Activated T-helper 1 cell treated with anti-CD3 and anti-CD28 coated beads, Interleukin-2, amount 50 U/mL, for 16 hours (primary cell): ENCODE measurements at places on chromosomes 7 and 10.

DNA sequence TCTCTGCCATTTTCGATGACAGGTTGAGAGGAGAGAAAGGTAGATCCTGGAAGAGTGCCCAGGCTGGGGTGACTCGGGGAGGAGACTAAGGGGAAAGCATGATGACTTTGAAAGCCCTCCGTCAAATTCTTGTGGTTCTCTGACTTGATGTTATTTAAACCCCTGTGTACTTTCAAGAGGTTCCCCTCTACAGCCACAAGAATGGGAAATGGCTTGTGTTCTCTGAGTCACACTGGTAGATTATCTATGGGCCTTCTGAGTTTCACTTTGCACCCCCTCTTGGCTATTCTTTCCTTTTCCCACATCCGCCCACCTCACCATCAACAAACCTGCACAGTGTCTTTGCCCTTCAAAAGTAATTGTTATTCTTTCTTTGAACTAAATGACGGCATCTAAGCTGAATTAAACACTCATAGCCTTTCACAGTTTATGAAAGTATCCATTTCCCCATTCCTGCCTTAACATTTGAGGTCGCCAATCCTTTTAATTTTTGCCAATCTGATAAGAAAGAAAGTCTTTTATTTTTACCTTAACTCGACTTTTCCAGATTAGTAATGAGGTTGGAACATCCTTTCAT, 24.1 kb downstream of the PRF1 start:
- peak; percentile 17 for DNase-seq

DNA sequence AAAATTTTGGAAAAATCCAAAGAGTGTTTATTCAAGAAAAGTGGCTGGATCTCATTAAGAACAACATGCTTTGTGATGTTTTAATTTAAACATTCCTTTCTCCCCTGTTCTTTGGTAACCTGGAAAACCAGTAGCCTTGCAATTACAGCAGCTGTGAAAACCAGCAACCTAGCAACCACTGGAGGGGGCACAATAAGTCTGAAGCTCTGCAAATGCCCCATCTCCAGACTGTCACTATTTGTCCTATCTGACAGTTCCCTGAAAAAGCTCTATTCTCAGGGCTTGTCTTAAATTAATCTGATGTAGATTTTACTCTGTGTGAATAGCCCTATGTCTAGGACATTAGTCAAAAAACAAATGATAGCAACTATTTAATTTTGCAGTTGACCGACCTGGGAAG, 137.6 kb upstream of the THSD7A start:
- DNase-seq = no peak

- no peak for DNase-seq
These were observed 669.2 kb downstream of the PCDH15 start for GRCh38 chr10:54131833-54132232.

GRCh38 chr7:108415084-108415483, 41.2 kb downstream of the NRCAM start:
- DNase-seq = no peak

- DNase-seq = no peak
These were observed 60.5 kb upstream of the MPP7 start for GRCh38 chr10:28363376-28363775.

GRCh38 chr7:22005151-22005550, 59.5 kb upstream of the CDCA7L start:
- DNase-seq = no peak

GRCh38 chr10:49596493-49596809, 13.7 kb upstream of the SLC18A3 start:
- no peak for DNase-seq

DNA sequence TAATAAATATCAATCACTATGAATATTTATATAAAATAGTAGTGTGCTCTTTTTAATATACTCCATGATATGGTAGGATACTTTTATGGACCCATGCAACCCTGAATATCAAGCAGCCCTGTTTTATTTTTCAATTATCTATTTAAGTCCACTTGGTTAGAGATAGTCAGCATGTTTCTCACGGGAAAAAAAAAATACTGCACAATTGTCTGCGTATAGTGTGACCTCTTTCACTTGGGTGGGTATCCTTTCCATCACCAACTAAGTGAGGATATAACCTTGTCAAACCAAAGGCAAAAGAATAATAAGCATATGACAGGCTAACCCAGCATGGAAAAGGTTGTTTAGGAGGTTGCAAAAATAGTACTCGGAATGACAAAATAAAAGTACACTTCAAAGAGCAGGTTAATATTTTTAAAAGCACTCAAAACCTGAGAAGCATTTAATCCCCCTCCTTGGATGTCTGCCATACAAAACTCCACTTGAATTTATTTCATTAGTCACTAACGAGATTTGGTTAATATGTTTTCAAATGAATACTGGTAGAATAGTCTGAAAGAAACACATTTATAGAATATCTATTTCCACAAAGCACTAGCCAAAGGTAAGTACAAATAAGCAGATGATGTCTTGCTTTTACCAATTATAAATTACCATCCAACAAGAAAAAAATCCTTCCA, 76.5 kb downstream of the IMMP2L start:
- DNase-seq = no peak

- no peak for DNase-seq
These were observed 2.0 kb downstream of the WDR91 start for GRCh38 chr7:135209225-135209834.

DNA sequence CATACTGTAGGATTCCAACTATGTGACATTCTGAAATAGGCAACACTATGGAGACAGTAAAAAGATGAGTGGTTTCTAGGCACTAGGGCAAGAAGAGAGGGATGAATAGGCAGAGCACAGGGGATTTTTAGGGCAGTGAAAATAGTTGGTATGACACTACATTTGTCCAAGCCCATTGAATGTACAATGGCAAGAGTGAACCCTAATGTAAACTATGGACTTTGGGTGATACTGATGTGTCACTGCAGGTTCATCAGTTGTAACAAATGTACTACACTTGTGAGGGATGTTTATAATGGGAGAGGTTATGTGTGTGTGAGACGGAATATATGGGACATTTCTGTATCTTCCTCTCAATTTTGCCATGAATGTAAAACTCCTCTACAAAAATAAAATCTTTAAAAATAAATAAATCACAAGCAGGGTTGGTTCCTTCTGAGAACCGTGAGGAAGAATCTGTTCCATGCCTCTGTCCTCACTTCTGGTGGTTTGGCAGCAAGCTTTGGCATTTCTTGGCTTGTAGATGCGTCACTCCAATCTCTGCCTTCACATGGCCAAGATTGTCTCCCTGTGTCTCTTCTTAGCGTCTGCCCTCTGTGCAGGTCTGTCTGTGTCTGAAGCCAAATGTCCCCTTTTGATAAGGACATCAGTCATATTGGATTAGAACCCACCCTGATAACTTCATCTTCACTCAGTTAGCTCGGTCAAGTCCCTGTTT, 83.1 kb upstream of the AGBL3 start:
- DNase-seq = no peak

DNA sequence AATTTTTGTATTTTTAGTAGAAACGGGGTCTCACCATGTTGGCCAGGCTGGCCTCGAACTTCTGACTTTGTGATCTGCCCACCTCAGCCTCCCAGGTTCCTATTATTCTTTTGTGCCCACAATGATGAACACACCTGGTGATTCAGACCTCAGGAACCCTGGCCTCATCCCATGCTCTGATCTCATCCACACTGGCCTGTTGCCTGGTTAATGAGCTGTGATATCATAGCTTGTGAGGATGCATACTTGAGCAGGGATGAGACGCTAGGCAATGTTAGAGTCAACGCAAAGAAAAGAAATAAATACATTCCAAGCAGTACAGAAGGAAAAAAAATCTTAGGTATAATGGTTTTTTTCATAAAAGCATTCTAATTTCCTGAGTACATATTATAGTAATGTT, 82.4 kb upstream of the RNF32 start:
- DNase-seq = no peak

- DNase-seq = no peak
These were observed 52.8 kb downstream of the LSMEM1 start for GRCh38 chr7:112533591-112533990.

- DNase-seq = no peak
These were observed 52.9 kb downstream of the AUTS2 start for GRCh38 chr7:69651101-69651590.

DNA sequence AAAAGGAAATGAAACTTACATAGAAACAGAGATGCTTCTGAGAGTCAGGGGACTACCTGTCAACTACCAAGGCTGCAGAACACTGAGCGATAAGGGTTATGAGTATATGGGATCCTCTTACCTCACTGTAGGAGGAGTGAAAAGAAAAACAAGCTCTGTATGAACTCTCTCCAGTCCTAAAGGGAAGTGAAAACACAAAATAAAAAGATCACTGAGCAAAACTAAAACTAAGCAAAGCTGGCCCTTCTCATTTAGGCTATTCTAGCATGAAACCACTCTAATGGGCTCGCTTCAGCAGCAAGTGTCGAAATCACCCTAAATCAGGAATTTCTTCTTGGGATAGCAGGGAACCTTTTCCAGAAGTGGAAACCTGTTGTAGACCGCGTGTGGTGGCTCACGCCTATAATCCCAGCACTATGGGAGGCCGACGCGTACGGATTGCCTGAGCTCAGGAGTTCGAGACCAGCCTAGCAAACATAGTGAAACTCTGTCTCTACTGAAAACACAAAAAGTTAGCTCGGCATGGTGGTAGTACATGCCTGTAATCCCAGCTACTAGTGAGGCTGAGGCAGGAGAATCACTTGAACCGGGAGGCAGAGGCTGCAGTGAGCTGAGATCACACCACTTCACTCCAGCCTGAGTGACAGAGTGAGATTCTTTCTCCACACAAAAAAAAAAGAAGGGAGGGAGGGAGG, 27.0 kb downstream of the DCLRE1C start:
- DNase-seq = no peak

GRCh38 chr7:26684447-26684846, 179.9 kb downstream of the SKAP2 start:
- no peak for DNase-seq

GRCh38 chr7:118949031-118949430, 724.5 kb downstream of the ANKRD7 start:
- no peak for DNase-seq

DNA sequence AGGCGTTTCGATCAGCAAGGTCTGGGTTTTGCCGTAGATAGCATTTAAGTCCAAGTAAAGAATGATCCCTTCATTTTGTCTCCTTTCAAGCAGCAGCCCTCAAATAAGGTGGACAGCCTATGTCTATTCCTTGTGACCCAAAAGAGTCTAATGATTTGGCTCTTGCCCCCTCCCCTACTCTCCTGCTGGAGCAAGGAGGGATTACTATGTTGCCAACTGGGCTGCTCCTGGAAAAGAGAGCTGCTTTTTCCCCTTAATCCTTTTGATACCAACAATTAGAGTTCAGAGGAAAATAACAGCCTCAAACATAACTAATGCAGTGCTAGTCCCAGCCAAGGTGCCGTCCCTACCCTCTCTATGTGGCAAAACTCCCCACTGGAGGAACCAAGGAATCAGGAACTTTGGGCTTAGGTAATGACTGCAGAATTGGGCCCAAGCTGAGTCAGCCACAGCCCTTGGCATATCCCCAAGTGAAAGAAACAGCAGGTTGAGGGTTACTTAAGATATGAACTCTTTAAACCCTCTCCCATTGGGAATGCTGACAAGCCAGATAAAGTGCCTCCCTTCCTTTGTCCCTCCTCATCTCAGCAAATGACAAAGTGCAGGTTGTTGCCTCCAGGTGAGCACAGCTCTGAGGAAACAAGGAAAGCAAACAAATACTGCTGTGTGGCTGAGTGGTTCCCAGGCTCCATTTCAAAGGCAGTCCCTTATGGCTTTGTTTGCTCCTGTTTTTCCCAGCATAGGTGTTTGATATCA, 643.7 kb downstream of the INHBA start:
- DNase-seq = no peak
